ENCODE measurements at places on chromosomes 13 and 19. TPM values are rescaled to one million over a fixed set of nuclear protein-coding genes. Genes with fewer than 3 reads are reported as not detected.

The NAXD gene
- polyA plus RNA-seq, result 14.2 TPM

The ZNF544 gene
- polyA plus RNA-seq, result 30.6 TPM

DNA sequence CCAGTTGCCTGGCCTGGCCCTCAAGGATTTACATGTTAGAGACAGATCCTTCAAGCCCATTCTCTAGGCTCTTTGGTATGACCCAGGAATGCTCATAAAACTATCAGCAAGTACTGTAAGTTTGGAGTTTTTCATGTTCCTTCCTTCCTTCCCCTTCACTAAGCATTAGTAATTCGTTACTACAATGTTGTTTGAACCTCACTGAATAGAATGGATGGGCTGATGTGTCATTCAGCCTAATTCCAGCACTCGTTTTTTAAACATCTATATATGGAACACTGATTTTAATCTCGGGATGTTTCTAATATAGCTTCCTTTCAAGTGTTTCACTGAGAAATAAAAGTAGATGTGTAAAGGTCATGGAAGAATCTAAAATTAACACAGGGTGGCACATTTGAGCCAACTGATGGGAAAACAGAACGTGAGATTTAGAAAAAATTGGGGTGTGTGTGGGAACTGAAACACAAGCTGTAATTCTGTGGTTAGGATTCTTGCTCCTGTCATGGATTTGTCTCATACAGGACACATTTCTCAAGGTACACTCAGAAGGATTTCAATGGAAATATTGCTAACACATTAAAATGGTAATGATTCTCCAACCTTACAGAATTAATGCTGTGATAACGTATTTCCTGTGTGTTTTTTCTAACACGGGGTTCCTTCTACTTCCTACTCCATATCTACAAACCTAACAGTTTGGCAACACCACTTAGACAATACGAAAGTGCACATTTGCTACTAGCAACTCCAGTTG lies 93.4 kb downstream of the FLT1 start:
- DNase-seq, result no peak

DNA sequence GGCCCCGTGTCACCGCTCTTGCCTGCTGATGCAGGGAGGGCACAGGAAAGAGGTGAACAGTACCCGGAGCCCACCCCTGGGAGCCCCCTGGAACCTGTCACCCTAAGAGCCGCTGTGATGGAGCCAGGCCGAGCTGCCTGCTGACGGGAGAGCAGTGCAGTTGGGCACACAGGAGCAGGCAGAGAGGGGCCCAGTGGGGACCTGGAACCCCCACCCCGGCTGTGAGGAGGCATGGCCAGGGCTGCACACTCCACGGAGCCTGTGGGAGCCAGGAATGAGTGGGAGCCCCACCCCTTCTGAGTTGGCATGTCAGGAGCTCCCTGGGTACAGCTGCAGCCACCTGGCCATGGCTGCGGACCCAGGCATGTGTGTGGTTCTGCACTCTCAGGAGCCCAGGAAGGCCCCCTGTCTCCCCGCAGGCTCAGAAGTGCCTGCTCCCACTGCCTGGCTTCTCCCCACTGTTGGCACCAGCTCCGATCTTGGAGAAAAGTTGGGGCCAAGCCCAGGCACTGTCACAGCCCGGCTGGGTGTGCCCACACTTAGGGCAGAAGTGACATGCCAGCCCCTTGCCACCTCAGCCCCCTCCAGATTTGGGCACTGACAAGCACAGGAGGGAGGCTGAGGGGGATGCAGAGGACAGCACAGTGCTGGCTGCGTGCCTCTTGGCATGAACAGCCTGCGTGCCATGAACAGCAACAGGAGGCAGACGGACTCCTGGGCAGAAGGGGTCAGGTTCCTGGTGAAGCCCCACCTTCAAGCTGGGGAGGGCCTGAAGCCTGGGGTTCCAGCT lies 6.3 kb downstream of the CFAP97D2 start:
- DNase-seq, result no peak

DNA sequence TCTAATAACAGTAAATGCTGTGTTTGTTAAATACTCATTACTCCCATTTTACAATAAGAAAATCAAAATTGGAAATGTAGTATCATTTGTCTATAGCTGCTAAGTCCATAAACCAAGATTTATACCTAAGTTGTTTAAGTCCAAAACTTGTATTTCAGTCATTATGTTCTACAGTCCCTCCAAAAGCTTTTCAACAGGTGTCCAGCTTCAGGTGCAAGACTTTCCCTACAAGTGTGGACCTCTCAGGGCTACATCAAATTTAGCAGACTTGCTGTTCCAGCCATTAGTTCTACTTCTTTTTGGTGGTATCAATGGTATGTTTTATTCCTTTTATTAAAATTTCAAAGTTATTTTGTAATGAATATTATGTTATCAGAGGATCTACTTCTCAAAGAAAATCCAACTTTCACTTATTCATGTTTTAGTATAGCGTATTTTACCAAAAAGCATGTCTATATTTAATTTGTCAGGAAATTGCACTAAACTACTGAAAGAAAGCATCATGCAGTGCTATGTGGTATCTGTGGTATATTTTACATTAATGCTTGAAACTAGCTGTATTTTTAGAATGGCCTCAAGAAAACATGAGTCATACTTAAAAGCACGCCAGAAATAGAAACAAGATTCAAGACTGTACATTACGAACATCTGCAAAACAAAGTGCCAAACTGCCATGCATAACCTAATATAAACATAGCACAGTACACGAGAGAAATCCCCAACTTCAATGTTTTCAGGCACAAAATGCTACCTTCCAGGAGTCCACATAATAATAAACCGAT lies 44.5 kb downstream of the VWA8 start:
- no peak for DNase-seq

The PALM3 gene
- polyA plus RNA-seq, result 12.1 TPM

The CTXN1 gene
- polyA plus RNA-seq, result 9.9 TPM

The PCSK4 gene
- 3.7 TPM for polyA plus RNA-seq

- DNase-seq, result no peak
These were observed at the start of gene ZBTB32 for GRCh38 chr19:35704218-35704617. ZBTB32 (plus strand) TSS chr19:35704558; CDS start chr19:35714627, 10,069 bp downstream.

GRCh38 chr13:46359714-46360113 lies 27.3 kb downstream of the RUBCNL start:
- DNase-seq, result no peak

The TMEM150B gene
- polyA plus RNA-seq, result 0.45 TPM

The RYR1 gene
- polyA plus RNA-seq, result 4.5 TPM

DNA sequence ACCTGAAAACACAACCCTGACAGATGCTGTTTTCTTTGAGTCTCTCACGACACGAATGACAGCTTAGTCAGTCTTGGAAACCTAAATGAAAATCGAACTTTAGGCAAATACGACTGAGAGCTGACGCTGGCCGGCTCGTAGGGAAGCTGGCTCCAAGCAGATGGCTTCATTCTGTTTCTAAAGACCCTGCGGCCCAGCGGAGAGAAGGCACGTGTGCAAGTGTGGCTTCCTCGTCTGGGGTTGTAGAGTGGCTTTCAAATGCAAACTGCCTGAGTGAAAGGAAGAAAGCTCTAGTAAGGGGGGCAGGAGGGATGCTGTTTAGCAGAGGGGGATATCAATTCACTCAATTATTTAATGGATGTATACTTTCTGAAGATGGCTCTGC lies 26.1 kb upstream of the TIMM44 start:
- DNase-seq, result no peak

DNA sequence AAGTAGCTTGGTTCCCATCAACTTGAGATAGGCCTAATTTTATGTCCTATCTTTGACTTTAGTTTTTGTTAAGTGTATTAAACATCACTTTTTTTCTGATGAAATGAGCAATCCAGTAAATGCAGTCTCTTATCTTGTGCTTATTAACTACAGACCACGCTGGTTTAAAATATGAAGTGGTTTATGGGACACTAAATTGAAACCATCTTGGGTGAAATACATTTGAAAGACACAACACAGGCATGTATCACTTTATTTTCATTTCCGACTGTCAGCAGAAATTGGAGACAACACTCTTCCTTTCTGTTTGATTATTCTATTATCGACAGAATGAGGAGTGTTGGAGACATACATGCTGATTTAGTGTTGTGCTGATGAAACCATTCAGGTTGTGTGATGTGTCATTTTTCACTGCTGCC lies 447.7 kb downstream of the GPC6 start:
- no peak for DNase-seq

DNA sequence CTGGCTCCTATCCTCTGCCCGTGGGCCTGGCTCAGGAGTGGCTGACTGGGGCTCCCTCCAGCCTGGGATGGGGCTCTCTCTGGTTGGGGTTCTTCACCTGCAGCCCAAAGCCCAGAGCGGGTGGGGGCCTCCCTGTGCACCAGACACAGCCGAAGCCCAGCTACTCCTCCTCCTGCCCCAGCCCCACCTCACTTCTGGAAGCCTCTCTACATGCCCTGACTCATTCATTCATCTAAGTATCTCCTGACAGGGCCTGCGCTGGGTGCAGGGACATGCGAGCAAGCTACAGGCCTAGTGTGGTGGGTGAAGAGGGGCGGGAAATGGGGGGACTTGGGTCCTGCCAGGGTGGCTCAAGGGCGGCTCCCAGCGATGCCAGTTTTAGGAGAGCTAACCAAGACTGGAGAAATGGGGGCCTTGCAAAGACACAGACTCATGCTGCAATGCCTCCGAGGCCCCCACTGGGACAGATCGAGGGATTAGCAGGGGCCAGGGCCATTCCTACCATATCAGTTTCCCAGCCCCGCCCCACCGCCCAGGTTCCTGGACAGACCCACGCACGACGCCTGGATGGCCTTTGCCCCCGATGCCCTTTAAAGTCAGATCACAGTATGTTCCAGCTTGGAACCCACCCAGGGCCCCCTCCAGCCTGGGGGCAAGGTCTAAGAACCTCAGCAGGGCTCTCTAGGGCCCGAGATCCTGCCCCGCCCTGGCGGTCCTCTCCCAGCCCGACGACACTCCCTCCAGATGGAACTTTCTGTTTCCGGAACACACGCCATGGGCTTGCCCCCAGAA lies 12.6 kb downstream of the LSM4 start:
- DNase-seq, result no peak
